ENCODE measurements at places on chromosomes 12 and 14.

DNA sequence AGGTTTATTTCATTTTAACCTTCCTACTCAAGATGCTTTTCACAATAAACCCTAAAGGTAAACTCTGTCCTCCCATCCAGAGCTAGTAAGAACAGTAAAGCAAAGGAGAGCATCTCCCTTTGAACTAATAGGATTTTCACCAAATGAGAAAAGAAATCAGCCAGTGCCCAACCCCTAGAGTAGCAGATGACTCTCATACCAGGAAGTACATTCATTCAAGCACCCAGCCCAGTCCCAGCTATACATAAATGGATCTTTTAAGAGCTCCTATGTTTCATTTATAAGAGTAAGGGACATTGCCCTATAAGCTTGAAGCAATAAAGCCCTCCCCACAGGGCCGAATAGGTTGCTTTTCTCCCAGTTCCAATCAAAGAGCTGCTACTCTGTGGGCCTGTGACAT lies 7.6 kb downstream of the BAZ2A start:
- no peak for DNase-seq

GRCh38 chr12:46342562-46343033 lies 30.0 kb downstream of the SLC38A2 start:
- no peak for DNase-seq

DNA sequence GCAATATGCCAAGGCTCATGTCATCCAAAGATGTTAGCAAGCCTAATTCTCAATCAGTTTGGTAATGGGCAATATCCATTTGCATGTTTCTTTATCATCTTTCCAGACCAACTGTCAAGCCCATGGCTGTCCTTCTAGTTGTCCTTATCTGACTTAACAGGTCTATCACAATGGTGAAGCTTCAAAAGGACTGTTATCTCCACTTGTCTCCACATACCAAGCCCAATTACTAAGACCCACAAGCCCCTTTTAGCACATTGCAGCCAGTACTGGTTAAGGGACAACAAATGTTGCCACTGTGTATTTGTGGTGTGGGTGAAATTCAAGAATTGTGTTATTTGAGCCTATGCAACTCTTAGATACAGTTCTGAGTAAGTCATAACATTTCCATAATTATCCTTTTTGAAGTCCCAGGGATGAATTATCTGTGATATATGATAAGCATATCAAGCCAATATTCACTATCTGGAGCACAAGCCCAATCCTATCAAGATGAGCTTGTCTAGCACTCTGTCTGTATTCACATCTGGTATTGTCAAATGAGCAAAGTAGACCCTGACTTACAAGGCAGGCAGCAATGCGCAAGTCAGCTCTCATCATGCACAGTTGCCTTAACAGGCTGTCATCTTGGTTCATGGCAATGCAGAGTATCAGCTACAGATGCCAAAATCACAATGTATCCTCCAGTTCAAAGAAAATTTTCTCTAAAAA lies 19.3 kb upstream of the ST8SIA1 start:
- no peak for DNase-seq

GRCh38 chr12:106188256-106188655 lies 49.5 kb upstream of the NUAK1 start:
- DNase-seq = peak; percentile 35

GRCh38 chr12:31006416-31007152 lies 67.1 kb upstream of the DDX11 start:
- no peak for DNase-seq

DNA sequence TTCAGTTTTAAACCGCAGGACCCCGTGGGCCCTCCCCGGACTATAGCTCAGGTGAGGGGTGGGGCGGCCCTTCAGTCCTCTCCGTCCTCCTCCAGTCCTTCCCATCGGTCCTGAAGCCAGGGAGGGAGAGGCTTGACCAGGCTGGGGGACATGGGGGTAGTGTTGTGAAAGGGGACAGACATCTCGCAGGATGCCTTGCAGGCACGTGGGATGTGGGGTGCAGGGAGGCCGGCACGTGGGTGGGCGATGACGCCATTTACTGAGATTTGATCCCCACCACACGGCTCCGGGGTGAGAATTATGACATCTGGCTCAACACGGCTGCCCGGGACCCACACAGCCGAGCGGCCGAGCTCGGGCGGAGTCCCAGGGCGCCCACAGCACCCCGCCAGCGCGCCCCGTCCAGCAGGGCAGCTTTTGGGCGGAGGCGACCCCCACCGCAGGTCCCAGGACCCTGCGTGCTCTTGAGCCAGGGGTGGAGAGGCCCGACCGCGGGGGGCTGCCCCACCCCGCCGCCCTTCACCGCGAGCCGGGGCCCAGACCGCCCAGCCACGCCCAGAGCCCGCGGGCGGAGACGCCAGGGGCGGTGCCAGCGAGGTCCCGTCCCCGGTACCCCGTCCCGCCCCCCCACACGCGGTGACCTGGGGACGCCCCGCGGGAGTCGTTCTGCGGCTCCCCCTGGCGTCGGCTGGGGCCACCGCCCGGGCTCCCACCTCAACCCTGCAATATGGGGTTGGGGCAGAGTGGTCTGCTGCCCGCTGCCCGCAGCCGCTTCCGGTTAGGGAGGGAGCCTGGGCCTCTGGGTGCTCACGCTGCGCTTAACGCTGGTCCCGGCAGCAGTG lies 3.3 kb upstream of the EXOC3L4 start:
- DNase-seq = peak; percentile 87

DNA sequence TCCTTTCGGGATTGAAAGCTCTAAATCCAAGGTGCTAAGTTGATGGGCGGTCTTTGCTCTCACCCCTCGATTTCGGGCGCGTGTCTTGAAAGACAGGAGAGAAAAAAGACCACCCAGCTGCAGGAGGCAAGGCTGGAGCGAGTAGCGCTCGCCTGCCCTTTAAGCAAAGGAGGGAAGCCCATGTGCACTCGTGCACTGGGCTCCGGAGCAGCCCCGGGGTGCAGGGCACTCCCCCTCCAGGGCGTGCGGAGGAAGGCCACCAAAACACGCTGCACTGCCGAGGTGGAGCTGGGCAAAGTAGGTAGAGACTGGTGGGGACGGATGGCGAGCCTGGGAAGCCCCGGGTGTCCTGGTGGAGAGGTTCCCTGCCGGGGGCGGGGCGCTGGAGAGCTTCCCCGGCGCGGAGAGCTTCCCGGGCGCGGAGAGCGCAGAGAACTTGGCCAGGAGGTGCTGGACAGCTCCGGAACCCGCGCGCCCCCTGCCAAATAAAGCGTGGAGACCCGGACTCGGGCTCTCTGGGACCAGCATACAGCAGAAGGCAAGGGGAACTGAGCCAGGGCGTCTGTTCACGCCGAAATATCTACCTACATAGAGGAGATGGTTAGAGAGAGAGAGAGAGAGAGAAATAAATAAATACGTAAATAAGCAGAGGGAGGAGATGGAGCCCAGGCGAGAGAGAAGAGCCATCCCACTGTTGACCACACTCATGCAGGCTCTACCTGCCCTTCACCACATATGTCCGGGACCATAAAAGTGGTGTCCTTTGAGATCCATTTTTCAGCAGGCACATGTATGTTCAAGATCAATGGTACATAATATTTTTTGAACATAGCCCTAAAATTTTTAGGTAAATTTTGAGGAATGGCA lies 662 bp upstream of the NELL2 start:
- DNase-seq = peak; percentile 56

DNA sequence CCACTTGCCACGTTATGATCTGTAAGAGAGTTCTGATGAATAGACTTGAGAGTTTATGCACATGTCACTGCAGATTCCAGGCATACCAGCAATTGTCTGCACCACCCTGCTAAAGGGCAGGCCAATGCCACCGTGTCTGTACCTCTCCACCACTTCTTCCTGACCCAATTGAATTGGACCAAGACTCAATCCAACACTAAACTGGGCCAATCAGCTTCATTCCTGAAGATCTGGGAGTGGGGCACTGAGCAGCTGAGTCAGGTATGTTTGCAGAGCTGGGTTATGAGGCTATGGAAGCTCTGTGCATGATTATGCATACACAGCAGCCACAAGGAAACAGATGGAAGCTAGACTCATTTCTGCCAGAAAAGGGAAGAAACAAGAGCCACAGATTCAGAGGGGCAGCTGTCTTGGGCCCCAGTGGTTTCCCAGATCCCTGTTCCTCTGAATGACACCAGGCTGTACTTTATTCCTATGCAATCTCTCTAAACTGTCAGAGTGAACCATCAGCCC lies 28.0 kb downstream of the DAO start:
- no peak for DNase-seq

DNA sequence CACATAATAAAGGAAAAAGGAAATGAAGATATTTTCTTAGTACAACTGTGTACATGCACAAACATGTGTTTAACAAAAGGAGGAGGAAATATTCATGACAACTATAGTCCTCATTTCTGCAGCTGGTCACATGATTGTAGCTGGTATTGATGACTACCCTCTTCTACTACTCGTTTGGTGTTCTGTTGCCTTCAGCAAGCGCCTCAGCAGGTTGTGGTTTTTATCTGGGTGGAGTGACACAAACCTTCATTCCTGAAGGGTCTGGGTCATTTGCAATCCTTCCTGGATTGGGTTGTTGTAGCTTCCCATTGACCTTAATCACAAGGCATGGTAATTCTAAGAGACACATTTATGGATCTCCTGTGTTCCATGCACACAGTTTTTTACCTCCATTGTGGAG lies 1009.9 kb upstream of the USP15 start:
- no peak for DNase-seq

DNA sequence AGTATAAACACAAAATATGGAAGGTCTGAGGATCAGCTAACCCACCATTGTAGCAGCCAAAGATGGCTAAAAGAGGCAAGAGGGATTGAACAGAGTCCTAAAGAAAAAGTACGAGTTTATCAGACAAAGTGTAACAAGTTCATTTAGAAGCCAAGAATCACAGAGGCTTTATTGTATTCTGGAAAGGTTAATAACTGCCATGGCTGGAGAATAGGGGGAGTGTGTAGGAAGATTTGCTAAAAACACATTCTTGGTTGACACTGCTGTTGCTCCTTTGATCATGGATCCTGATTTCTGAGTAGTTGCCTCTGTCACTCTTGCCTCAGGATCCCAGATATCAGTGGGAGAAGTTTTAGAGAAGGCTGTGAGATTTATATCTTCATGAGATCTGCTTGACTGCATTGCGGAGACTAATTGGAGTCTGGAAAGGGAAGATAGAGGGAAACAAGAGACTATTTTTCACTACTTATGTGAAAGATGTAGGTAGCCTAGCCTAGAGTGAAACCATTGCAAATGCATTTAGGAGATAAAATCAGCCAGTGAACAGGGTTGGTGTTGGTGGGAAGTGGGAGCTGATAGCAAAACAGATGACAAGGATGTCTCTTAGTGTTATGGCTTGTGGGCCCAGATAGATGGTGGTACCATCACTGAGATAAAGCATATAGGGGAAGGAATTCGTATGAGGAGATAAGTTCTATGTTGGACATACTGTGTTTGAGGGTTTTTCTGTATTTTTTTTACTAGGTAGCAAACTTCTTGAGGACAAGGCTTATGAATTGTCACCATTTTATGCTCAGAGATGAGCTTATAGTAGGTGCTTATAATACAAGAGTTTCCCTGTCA lies 402.9 kb upstream of the PDE3A start:
- DNase-seq = no peak

- DNase-seq = no peak
Measured at GRCh38 chr12:67590149-67590790, 58.3 kb upstream of the DYRK2 start.

GRCh38 chr12:10689146-10689545 lies 15.3 kb upstream of the STYK1 start:
- no peak for DNase-seq

- DNase-seq = no peak
Measured at GRCh38 chr14:59202031-59202430, 13.6 kb downstream of the DAAM1 start.

- DNase-seq = no peak
Measured at GRCh38 chr12:9699898-9700605, 30.5 kb downstream of the CLEC2D start.

GRCh38 chr12:56271031-56271430 lies 4.3 kb downstream of the COQ10A start:
- peak; percentile 52 for DNase-seq

DNA sequence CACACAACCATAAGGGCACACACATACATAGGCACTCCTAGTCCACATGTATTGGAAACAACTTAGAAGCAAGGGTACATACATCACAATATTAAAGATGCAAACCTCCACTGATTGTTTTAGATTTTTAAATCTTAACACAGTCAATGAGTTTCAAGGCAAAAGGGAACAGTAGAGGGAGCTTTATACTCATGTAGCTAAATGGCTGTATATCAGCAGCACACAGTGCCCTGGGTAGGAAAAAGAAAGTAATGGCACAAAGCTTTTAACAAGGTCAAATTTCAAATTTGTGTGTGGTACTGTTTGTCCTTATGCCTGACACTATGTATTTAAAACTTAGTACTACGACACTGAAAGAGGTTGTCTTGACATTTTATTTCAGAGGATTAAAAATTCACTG lies 262.0 kb downstream of the MED13L start:
- DNase-seq = peak; percentile 6

DNA sequence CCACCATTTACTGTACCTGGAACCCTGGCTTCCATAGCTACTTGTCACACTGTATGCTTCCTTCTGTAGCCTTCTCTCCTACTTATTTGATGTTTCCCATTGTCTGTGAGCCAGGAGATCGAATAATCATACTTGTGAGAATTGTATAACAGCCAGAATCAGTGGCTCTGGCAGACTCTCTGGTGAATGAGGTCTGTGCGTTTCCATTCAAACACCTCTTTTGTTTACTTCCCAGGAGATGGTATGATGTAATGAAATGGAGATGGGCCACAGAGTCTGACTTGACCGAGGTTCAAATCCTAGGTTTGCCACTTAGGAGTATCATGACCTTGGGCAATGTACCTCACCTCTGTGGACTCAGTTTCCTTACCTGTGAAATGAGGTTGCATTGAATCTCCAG lies 35.7 kb upstream of the CLMN start:
- no peak for DNase-seq

- DNase-seq = no peak
Measured at GRCh38 chr14:80049055-80049454, 162.2 kb downstream of the DIO2 start.

- no peak for DNase-seq
Measured at GRCh38 chr14:58119381-58119780, 32.6 kb downstream of the ARMH4 start.

- DNase-seq = peak; percentile 23
Measured at GRCh38 chr12:25423355-25424050, 129.6 kb downstream of the LMNTD1 start.

DNA sequence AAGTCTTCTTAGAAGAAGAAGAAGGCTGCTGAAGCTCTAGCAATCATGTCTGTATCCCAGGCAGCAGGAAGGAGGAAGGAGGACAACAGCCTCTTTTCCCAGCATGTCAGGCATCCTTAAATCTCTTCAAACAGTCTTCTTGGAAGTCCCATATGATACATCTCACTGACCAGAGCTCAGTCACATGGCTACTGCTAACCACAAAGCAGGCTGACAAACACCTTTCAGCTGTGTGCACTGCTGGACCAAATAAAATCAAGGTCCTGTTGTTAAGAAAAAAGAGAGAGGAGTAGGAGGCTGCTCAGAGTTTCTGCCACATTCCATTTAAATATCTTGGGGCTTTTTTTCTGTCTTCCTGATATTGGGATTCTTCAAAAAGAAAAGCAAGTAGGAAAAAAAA lies 203.4 kb upstream of the PELI2 start:
- DNase-seq = no peak

DNA sequence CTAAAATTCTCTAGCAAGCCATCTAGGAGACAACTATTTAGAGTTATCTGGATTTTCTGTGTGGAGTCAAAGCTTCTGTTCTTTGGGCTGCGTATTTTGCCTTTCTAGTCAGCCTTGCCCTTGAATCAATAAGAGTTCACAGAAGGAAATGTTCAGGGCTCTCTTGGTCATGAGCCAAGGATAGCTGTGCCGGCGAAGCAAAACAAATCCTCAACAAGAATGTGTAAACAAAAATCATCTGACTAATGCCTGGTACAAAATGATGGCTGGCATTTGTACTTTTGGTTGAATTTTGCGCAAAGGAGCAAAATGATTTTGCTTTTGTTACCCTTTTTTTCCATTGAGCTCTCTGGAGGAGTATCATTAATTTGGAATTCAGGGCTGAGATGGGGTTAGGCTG lies 171.1 kb downstream of the DACT1 start:
- DNase-seq = no peak
